ENCODE measurements at places on chromosomes 2 and 18.

DNA sequence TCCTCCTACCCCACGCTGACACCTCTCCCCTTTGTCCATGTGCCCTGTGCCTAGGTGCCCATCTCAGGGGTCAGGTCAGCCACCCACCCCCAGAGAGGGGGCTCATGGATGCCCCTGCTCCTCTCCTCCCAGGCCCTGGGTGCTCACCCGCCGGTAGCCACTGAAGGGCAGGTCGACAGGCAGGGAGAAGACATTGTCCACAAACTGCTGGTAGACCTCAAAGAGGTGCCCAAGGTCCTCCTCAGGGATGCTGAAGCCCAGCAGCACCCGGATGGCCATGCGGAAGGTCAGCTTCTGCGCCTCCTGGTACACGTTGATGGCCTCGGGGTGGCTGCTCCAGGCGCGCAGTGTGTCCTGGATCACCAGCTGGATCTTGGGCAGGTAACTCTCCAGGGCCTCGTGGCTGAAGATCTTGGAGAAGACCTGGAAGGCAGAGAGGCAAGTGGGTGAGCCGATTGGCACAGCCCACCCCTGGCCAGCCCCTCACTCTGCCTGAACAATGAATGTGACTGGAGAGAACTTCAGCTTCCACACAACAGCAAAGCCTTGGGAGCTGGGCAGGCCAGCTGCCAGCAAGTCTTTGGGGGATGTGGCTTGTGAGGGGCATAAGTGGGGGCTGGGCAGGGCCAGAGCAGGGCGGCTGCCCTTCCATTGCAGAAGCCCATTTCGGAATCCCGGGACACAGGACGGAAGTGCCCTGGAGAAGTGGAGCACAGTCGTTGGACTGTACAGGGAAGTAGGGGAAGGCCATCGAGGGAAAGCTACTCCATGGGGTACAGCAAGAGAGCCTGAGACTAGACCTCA, 12.5 kb downstream of the CYP26B1 start:
- DNase-seq = no peak

DNA sequence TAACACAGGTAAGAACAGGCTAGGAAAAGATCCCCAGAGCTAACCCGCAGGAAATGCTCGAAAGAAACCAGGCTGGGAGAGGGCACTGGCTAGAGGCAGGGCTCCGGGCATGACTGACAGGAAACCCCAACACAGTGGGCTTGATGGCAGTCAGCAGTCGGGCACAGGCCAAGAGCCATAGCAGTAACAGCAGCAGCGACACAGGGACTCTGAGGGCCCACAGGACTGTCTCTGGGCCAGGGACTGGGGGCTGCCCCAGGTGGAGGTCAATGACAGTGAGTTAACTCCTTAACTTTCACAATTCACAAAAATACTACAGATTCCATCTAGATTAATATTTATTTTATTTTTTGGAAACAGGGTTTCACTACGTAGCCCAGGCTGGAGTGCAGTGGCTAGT, 37.3 kb upstream of the ASPRV1 start:
- DNase-seq = no peak

- DNase-seq = no peak
Measured at GRCh38 chr2:100801402-100801801, 18.5 kb upstream of the NPAS2 start.

DNA sequence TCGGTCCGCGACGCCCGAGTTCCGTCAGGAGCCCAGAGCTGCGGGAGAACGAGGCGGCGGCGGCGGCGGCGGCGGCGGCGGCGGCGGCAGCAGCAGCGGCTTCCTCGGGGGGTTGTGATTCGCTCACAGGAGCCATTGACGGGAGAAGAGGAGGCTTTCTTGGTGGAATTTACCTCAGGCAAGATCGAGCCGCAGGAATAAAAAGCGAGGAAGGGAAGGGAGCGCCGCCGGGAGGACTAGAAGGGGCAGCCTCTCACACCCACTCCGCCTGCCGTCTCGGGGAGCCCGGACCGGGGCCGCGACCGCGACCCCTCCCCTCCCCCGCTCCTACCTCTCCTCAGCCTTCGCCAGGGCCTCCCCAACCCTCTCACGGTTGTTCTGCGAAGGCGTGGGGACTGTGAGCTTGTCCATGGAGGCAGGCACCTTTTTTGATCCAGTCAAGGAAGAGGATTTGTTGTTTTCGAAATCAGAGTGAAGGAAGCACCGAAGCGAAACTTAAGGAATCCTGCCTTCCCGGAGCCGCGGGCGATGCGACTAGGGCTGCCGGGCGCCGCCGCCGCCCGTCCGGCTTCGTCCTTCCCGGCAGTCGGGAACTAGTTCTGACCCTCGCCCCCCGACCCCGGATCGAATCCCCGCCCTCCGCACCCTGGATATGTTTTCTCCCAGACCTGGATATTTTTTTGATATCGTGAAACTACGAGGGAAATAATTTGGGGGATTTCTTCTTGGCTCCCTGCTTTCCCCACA, 506 bp downstream of the BMPR2 start:
- DNase-seq = peak; percentile 70

DNA sequence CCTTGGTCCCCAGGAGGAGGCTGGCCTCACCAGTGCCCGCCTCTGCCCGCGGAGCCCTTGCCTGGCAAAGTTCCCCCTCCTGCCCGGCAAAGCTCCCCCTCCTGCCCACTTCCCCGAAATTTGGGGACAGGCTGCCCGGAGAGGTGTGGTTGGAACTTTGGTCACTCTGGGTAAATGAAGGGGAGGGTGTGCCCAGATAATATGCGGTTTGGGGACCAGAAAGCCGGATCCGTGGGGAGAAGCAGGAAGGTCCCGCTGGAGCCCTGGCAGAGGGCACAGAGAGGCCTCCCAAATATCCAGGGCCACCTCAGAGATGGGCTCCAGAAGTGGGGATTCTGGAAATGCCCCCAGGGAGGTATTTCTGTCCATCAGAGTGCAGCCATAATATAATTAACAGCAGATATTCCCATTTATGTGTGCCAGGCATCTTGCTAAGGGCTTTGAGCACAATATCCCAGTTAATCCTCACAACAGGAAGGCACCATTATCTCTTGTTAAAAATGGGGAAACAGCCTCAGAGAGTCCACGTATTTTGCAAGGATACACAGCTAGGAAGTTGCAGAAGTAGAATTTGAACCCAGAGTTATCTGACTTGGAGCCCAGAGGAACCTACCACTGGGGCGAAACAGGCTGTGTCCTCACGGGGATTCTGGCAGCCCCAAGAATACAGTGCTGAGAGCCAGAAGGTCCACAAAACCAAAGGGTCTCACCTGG, 914 bp downstream of the STEAP3 start:
- DNase-seq = peak; percentile 46

DNA sequence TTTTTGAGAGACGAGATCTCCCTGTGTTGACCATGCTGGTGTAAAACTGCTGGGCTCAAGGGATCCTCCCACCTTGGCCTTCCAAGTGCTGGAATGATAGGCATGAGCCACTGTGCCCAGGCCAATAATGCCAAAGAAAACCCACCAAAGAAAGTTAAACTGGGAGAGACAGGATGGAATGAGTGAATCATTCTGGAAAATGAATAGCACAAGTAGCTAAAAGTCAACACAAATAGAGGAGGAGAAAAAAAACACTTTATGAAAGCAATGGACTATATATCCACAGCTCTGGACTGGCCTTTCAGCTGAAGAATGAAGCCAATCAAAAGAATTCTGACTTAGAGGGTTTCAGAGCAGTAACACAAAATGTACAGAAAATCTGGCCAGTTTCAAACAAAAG, 23.9 kb downstream of the IAH1 start:
- DNase-seq = no peak

GRCh38 chr18:79321625-79322405, 73.9 kb upstream of the NFATC1 start:
- no peak for DNase-seq

- no peak for DNase-seq
Measured at GRCh38 chr2:209840434-209840833, 68.8 kb downstream of the UNC80 start.

GRCh38 chr2:127807678-127808353, 3.2 kb downstream of the WDR33 start:
- DNase-seq = no peak

DNA sequence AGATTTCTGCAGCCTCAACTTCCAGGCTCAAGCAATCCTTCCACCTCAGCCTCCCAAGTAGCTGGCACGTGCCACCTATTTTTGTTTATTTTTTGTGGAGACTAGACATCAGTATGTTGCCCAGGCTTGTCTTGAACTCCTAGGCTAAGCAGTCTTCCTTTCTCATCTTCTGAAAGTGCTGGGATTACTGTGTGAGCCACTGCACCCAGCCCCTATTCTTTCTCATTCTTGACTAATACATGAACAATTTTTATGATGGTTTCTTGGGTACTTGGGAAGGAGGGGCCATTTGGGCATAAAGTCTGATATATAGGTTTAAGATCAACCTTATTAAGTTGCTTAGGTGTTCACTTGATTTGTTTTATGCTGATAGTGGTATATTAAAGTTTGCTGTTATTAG, 26.2 kb downstream of the EPC2 start:
- DNase-seq = no peak

DNA sequence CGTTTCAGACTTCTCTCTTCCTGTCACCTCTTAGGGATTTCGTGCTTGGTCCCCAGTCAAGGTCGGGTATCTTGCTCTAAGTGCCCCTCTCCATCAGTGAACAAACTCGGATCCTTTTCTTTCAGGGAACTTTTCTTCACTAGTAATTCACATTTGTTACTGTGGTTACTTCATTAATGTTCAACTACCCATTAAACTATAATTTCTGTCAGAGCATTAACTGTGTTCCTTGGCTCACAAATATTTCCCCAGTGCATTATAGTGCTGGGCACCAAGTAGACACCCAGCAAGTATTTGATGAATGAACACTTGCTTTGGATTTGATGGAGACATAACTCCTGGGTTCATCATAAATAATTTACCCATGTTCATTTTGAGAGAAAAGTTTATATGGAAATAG, 209.7 kb upstream of the KCNJ3 start:
- DNase-seq = no peak

- no peak for DNase-seq
Measured at GRCh38 chr2:20040489-20041172, 10.8 kb downstream of the LAPTM4A start.

DNA sequence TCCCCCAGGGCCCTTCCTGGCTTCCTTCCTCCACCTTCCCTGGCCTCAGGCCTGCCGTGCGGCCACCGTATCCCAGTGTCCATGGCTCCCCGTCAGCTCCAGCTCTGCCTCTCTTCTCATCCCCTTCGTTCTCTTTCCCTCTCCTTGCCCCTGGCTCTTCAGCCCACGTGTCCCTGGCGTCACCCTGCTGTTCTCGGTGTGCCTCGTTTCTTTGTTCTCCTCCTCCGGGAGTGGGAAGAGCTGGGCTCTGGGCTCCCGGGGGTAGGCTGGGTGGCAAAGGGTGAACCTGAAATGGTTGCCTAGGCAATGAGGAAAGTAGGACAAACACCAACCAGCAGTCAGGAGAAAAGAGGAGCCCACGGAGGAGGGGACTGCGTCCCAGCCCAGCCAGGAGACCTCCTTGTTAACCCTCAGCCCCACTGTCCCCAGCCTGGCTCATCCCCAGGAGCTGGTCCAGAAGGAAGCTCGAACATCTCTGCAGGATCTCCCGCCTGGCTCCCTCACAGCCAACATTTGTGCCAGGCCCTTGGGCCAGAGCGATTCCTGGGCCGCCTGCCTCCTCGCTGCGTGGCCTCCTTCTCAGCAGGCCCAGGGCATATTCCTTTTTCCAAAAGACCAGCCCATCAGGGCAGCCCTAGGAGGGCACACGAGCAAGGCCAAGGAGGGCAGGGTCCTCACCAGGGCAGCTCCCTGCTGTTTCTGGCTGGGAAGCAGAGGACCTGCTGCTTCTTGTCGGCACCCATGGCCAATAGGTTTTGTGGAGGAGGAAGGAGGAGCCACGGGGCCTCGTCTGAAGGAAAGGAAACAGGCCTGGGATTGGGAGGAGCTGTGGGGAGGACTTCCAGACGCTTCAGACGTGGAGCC, 30.9 kb upstream of the DNMT3A start:
- no peak for DNase-seq

DNA sequence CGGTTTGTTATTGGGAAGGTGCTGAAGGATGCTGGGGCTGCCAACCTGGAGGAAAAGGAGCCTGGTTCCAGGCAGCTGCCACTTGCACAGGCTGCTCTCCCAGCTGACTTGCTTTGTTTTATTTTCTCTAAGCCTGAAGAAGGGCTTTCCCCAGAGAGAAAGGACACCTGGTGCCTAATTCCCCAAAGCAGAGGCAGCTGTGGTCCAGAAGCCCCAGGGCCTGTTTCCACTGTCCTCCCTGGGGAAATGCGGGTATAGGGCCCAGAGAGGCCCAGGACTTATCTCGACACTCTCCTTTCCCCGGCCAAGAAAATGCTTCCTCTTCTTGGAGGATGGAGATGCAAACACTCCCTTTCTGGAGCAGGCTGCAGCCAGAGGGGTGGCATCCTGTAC, 30.1 kb downstream of the INO80C start:
- DNase-seq = no peak
